GM06990 (cell line): ENCODE measurements at places on chromosomes 7 and 10.

GRCh38 chr10:35638101-35638500 lies 4.0 kb downstream of the FZD8 start:
- DNase-seq, result no peak

- no peak for DNase-seq
These were observed 238.9 kb downstream of the CAMK1D start for GRCh38 chr10:12588091-12588860.

DNA sequence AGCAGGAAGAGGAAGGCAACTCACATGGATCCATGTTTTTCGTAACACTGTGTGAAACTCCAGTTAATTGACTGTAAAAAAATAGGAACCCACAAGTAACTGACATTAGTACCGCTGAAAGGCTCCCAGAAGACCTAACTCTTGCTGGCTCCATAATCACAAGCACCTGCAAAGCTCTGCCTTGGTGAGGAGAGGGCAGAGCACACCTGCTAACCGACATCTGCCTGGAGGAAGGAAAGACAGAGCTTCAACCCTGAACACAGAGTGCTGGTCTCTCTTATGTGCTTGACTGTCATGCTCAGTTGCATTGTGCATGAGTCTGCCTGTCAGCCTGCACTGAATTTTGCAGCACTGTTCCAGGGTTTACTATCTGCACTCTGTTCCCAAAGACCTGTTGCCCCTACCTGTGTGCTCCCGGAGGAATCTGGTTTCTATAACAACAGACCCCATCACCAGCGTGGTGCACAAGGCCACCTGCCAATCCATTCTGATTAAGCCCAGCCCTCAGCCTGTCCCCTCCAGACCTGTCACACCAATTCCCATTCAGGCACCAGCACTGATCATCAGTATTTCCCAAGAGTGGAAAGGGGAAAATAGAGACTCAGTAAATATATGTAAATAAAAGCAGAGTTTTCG lies 63.1 kb upstream of the ANKRD1 start:
- DNase-seq, result no peak

DNA sequence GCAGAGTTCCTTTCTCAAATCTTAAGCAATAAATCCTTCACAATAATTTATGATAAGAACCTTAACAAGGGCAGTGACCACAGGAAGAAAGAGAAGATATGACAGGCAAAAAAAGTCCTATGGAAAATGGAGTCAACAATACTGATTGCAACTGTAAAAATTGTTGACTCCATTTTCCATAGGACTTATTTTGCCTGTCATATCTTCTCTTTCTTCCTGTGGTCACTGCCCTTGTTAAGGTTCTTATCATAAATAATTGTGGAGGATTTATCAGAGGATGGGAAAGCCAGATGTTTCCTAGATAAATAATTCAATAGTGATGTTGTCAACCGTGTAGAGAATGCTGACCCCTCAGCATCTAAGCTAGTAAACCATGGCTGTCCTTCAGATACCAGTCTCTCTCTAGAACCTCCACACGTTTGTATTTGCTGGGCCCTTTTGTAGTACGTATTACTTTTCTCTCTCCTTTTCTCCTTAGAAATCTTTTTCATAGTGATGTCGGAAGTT lies 172.6 kb upstream of the BET1 start:
- DNase-seq, result no peak

DNA sequence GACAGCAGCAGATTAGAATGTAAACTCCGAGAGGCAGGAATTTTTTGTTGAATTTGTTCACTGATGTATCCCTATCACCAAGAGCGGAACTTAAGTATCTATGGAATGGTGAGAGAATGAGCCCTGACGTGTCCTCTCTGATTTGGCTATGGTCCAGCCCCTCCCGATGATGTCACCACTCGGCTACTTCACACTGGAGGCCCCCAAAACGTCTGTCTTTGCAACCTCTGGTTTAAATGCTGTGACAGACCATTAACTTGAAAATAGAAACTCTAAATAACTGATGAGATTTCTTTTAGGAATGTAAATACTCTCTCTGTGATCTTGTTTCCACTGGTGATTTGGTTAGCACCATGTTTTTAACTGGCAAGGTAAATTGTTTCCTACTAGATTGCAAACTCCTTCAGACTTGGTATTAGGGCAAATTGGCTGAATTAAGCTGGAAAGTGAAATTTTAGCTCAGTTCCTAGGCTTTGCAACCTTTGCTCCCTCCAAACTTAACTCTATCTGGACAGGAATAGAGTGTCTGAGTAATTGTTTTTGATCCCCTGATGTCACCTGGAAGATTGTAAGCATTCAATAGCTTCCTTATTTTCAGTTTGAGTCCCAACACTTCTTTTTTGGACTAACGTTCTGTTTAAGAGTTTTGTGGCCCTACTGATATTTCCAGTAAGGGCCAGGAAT lies 19.1 kb downstream of the SLC16A12 start:
- no peak for DNase-seq
